Kidney epithelial cell (primary cell): ENCODE measurements at places on chromosomes 6 and 20. TPM values are rescaled to one million over a fixed set of nuclear protein-coding genes. Genes with fewer than 3 reads are reported as not detected.

DNA sequence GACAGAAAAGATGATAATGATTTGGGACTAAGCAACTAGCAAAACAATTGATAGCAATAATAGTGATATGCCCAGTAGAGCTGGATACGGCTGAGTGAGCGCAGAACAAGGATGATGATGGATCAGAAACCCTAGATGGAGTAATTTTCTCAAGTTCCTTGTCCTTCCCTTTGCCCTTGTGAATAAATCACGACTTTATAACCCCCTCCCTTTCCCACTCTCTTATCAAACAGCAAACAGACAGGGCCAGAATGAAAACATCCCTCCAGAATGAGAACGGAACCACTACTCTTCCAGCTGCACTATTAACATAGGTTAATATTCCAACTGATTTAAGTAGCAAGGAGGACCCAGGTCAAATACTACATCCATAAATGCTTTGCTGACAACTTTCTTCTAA is 1.3 kb upstream of the MTFR2 start:
- no peak for DNase-seq

- no peak for DNase-seq
These were observed 29.3 kb upstream of the TRIM27 start for GRCh38 chr6:28953039-28953584.

GRCh38 chr6:20432692-20433091 is 31.0 kb downstream of the E2F3 start:
- no peak for DNase-seq

DNA sequence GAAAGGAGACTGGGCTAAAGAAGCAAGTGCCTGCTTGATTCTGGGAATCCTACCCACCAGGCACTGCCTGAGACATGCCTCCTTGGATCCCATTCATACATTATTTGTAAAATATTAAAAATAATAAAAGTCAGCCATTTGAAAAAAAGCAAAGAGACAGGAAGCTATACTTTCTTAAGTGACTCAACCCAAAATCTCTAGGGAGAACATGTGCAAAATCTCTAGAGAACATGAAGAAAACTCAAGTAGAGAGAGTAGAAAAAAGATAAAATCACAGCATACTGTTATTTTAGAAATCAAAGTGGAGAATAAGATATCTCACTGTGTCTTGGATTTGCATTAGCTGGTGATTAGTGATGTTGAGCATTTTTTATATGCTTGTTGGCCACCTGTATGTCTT is 197.2 kb upstream of the GGTLC1 start:
- no peak for DNase-seq

GRCh38 chr6:41503827-41504465 is 42.2 kb upstream of the FOXP4 start:
- no peak for DNase-seq

The LPIN3 gene
- 14.7 and 18.2 TPM in 2 replicates for total RNA-seq

The IRF4 gene
- total RNA-seq, result 0.04 and 0.21 TPM in 2 replicates

The XKR7 gene
- total RNA-seq, result 0.08 and 0.34 TPM in 2 replicates
